ENCODE measurements at places on chromosomes 7 and 10. TPM values are rescaled to one million over a fixed set of nuclear protein-coding genes. Genes with fewer than 3 reads are reported as not detected.

DNA sequence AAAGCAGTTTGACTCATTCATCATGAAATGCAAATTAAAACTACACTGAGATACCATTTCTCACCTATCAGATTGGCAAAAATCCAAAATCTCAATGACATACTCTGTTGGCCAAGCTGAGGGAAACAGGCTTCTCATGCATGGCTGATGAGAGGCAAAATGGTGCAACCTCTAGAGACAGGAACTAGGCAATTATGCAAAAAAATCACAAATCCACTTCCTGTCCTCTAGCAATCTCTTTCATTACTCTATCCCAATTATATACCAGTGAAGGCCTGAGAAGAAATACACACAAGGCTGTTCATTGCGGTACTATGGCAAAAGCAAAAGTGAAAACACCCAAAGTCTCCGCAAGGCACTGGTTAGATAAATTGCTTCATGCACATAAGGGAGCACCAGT, 25.9 kb upstream of the PTPRN2 start:
- DNase-seq: no peak

GRCh38 chr7:108813251-108814014, 243.8 kb downstream of the DNAJB9 start:
- no peak for DNase-seq

DNA sequence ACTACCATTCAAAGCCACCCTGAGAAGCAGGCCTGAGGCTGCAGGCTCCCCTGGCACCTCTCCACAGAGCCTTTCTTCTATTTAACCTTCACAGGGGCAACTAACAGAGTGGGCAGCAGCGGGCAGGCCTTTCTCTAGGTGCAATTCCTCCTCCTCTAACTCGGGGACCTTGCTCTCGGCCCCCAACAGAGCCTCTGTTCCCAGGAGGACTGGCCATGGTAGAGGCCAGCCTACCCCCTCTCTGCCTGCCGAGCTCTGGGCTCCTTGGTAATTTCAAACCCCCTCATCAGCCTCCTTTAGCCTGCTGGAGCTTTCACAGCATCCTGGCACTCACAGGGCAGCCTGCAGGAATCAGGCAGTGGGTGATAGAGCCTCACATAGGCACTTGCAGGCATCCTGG, 920.8 kb upstream of the ZNF722 start:
- DNase-seq: no peak

DNA sequence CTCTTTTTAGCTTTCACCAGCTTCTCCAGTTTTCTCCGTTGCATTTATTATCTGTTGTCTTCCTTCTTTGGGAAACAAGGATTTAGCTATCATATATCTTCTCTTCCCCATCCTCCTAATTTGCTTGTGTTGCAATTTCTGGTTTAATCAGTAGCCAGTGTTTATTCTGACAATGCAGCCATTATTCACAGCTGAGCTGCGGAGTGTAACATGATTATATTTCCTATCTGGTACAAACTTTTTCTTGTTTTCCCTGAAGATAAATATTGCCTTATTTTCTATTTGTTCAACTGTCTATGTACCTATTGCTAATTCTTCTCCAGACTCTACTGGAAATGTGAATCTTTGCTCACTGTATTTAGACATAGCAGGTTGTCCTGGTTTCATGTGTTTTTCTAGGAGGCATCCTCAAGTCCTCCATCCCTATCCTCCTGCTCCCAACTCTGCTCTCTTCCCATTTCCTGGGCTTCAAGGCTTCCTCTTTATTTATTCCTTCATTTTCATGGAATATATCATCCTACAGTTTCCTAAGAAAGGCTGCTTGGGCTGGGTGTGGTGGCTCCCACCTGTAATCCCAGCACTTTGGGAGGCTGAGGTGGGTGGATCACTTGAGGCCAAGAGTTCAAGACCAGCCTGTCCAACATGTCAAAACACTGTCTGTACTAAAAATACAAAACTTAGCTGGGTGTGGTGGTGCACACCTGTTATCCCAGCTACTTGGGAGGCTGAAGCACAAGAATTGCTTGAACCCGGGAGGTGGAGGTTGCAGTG, 72.4 kb upstream of the KDM7A start:
- DNase-seq: no peak

GRCh38 chr10:110864662-110865140, 7.0 kb upstream of the PDCD4 start:
- no peak for DNase-seq

The KLLN gene
- 2.1 TPM for total RNA-seq

DNA sequence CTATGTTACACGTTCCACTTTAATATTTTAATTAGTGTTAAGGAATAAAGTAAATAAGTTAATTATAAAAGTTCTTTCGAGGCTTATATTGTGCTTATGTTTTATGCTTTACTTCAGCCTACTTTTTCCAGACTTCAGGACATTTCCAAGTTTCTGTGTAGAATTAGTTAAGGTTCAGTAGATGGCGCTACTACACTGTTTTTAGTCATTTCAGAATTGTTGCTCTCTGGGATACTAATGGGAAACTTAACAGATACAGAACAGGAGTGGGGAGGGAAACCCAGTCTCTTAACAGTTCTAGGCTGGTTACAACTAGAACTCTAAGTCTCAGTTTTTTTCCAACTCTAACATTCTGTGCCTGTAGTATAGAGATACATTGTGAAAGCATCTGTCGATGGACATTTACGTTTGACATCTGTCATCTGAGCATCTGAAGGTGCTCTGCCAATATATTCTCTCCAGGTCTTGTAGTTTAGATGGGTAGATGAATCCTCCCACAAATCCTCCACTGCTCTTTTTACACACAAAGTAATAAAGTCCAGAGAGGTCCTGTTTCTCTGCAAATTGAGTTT, 56.8 kb upstream of the FAM171A1 start:
- no peak for DNase-seq

- DNase-seq: no peak
Measured at GRCh38 chr10:70317943-70318318, 34.1 kb upstream of the NPFFR1 start.

- no peak for DNase-seq
Measured at GRCh38 chr10:22824520-22824919, 103.3 kb upstream of the ARMC3 start.

The PDZD7 gene
- 0.18 TPM for total RNA-seq

GRCh38 chr7:81691199-81691821, 78.5 kb downstream of the HGF start:
- DNase-seq: no peak

DNA sequence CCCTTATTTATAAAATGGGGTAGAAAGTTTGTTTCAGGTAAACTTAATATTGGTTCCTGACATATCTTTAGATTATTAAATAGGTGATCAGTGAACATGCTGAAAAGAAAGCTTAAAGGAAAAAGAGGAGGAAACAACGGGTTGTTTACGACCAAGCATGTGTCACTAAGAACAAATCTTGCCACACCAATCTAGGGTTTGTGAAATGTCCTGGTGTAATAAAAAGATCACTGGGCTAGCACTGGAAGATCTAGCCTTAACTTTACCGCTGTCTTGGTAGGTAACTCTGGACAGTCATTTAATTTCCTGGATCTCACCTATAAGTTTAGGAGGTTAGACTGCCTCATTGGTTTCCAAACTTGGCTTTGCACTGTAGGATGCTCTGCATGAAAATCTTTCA, 19.0 kb downstream of the VPS26A start:
- DNase-seq: no peak

GRCh38 chr7:25951414-25952260, 200.4 kb upstream of the NFE2L3 start:
- no peak for DNase-seq

DNA sequence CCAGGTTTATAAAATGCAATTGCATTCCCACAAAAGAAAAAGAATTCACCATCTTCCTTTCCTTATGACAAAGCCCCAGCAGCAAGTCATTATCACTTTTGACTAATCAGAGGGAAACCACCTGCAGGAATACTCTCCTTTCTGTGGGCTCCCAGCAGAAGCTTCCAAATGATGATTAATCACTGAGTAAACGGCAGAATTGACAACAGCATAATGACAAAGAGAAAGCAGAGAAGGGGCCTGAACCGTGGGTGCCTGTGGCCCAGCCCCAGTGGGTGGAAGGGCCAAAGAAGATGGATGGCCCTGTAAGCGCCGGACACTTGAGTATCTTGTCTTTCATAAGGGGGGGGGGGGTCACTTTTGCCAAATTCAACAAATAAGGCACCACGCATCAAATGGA, 152.4 kb upstream of the NRBF2 start:
- DNase-seq: no peak

DNA sequence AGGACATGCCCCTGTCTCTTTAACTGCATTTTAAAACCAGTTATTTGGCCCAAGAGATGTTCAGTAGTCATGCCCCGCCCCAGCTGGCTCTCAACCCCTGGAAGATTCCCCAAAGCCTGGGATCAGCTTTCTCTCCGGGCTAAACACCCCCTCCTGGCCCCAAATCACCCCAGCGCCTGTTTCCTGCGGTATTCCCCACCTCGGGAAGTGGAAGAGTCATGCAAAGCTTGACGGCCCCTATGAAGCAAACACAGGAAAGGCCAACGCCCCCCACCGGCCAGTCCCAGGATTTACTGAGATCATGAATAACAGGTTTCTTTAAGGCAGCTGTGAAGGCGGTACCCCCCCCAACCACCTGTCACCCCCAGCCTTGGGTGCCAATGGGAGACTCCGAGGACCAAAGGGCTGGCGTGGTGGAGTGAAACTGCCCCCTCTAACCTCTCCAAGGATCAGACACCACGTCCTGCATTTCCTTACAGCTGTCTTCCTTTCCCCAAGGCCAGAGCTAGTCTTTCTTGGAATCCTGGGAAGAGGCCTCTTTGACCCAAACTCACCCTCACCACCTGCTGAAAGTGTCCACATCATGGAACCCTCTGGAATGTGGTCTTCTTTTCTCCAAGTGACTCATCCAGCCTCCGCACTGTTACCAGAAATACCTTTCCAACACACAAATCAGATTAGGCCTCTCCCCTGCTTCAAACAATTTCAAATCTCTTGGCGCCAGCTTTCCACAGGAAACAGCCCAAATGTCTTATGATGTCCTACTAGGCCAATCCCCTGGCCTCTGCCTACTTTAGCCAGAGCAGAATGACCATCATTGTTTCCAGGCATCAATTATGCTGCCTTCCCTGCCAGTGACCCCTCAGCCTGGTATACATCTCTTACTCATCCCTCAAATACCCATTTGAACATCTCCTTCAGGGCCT, 301.5 kb downstream of the ZEB1 start:
- no peak for DNase-seq

DNA sequence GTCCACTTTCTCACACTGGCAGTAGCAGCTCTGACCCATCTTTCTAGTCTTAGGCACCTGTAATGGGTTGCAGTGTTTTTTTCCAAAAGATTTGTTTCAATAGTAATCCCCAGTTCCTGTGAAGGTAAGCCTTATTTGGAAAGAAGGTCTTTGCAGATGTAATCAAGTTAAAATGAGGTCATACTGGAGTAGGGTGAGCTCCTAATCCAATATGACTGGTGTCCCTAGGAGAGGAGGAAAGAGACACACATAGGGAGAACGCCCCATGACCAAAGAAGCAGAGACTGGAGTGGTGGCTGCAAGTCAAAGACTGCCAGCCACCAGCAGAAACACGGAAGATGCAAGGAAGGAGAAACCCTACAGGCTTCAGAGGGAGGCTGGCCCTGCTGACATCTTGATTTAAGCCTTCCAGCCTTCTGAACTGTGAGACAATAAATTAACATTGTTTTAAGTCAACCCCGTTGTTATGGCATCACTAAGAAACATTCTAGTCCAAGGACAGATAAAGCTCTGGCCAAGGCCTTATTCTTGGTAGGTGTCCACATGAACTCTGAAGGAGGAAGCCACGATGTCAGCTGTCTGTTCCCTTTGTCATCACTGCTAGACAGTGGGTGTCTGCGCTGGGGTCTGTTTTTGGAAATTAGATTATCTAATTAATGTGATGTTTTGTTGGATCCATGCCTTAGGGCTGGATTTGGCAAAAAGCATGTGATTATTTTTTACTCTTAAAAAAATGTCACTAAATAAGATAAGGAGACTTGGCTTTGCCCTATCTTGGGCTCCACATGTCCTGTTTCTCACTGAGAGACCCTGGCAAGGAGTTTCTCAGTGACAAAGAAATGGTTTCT, 214.9 kb downstream of the KCNMA1 start:
- no peak for DNase-seq

DNA sequence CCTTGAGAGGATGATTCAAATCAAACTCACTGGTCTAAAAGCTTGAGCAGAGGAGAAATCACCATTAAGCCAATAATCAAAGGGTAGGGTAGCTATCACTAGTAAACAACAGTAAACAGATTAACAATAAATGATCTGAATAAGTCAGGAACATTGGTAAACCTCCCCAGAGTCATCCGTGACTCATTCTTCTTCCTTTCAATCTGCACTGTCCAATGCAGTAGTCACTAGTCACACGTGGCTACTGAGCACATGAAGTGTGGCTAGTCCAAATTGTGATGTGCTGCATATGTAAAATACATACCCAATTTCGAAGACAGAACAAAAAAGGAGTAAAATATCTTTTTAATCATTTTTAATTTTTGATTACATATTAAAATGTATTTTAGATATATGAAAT, 64.0 kb downstream of the ERCC6 start:
- no peak for DNase-seq

DNA sequence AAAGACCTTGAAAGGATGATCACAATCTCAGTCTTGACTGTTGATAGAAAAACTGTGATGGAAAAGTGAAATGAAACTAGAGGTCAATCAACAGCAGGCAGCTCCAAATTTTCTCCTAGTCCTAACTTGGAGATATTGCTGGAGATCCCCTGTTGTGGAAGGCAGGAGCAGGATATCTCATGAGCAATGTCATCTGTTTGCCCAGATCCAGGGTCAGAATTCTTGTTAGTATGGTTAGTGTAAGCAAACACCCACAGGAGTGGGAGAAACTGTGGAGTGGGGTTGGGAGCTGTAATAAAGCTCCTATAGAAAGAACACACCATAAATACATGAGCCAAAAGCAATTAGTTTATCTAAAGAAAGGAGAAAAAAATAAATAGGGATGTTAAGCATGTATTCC, 169.0 kb downstream of the AKR1D1 start:
- no peak for DNase-seq

The SEMA3E gene
- 24.0 TPM for total RNA-seq

DNA sequence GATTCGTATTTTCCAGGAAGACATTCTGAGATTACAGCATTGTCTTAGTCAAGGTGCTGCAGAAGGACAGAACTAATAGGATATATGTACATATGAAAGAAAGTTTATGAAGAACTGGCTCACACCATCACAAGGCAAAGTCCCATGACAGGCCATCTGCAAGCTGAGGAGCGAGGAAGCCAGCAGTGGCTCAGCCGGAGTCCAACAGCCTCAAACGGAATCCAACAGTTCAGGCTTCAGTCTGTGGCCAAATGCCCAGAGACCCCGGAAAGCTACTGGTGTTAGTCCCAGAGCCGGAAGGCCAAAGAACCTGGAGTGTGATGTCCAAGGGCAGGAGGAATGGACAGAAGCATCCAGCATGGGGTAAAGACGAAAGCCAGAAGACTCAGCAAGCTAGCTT, 4.4 kb upstream of the ZFAND2A start:
- no peak for DNase-seq
